ENCODE measurements at places on chromosomes 1 and 21.

GRCh38 chr1:35030756-35031446, 844 bp downstream of the ZMYM6 start:
- peak; percentile 41 for DNase-seq

GRCh38 chr1:45929257-45929687, 125.9 kb downstream of the MAST2 start:
- DNase-seq: no peak

DNA sequence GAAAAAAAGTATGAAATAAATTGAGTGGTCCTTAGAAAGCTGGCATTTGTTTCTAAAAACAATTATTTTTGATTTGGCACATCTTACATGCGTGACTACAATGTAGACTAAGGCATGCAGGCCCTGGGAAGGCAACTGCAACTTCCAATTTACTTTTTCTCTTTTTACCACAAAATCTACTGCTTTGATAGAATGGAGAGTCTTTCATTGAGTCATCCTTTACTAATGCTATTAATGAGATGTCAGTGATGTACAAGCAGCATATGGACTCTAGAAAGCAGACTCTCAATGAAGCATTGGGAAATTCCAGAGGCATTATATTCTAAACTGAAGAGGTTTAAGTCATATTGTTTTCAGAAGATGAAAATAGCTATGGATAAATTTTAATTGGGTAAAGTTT, 29.6 kb upstream of the PRRX1 start:
- no peak for DNase-seq

DNA sequence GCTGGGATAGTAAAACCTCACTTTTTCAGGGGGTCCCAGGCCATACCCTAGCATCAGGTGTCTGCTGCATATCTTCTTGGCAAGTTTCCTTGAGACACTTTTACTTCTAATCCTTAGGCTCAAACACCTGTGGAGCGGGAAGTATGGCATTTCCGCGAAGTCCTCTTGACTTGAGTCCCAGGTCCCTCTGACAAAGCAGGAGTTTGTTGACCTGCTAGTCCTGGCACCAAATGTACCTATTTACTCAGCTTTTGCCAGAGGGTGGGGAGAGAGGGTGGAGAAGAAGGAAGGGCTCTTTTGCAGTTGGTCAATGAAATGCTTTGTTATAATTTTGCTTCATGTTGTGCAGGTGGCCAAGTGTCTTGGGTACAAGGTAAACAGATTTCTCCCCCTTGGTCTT, 59.7 kb downstream of the CLIC6 start:
- DNase-seq: no peak

DNA sequence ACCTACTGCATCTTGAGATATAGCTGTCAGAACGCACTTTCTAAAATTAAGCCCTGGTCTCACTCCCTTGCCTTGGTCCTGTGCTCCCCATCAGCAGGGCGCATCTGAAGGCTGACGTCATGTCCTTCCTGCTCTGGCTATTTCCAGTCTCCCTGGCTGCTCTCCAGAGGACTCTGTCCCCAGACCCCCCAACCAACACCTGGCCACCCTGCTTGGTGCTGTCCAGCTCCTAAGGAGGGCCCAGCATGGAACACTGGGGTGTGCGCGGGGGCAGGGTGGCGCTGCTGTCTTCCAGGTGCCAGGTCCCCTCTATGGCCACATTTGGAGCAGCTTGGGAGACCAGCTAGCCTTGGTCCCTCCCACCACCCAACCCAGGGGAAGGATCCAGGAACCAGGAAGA, 8.3 kb downstream of the TNNT2 start:
- no peak for DNase-seq

DNA sequence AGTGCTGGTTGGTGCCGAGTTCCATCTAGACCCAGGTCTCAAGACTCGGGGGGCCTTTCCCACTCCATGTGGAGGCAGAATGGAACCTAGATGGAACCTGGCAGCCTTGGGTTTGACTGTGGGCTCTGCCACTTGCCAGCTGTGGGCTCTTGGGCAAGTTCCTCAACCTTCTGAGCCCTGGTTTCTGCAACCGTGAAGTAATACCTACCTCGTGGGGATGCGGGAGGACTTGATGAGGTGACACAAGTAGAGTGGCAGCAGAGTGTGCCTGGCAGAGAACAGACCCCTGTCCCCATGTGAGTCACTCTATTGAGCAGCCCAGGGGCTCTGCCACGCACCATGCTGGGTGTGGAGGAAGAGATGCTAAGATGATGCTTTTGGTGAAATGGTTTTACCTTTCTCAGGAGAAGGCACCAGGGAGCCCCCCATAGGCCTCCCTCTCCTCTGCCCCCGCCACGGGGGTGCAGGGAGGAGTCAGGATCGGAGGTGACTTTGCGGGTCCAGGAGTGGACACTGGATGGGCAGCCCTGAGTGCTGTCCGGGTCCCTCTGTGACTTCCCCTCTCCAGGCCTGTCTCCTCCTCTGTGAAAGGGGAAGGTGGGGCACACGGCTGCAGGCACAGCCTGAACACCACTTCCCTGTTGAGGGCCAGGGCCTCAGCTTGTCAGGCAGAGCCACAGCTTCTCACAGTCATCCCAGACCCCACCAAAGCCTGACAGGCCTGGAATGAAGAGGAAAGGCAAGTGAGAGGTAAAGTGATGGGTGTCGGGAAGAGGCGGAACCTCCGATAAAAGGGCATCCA, 36.7 kb upstream of the EDN2 start:
- DNase-seq: no peak

- DNase-seq: no peak
These were observed 41.7 kb upstream of the IL20 start for GRCh38 chr1:206823727-206824126.

GRCh38 chr1:116668277-116668676, 744 bp upstream of the IGSF3 start:
- no peak for DNase-seq

- DNase-seq: no peak
These were observed 166.4 kb upstream of the KCTD3 start for GRCh38 chr1:215400741-215401140.

GRCh38 chr1:75171876-75172275, 37.7 kb downstream of the LHX8 start:
- no peak for DNase-seq

DNA sequence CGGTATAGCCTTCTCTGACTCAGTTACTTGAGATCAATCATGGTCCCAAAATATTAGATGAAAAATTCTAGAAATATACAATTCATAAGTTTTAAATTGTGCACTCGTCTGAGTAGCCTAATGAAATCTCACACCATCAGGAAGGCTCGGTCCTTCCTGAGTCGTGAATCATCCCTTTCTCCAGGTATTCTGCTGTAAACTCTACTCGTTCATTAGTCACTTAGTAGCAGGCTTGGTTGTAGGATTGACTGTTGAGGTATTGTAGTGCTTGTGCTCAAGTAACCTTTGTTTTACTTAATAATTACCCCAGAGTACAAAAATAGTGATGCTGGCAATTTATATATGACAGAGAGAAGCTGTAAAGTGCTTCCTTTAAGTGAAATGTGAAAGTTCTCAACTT, 238.7 kb downstream of the OLFM3 start:
- DNase-seq: no peak

DNA sequence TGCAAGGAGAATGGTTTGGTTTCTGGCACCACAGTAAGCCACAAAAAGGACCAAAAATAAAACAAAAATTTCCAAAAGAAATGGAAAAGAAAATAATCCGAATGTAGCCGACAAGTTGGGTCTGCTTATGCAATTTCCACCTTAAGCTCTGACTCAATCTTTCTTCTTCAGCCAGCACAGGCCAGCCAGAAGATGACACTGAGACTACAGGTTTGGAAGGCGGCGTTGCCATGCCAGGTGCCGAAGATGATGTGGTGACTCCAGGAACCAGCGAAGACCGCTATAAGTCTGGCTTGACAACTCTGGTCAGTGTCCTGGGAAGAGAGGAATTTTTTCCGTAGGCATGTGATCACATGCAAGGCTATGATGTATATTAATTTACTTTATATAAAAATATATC, 23.4 kb downstream of the PDPN start:
- DNase-seq: no peak

GRCh38 chr1:167137332-167137781, 43.5 kb downstream of the STYXL2 start:
- no peak for DNase-seq

GRCh38 chr1:208600456-208601190, 356.4 kb upstream of the PLXNA2 start:
- no peak for DNase-seq

DNA sequence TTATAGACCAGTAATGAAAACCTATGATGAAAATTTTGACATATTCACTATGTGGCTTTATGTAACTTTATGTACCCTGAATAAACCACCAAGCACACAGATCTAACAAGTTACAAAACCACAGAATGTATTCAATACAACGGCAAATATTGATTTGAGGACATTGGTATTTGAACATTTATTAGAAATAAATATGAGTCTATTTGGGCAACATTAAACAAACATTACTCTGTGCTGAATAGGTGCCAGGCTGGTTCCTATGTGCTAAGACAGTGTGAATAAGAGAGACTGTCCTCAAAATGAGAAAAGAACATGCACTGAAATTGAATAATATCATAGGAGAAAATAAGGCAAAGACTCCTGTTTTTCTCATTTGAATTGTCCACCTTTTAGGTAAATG, 1341.2 kb downstream of the PLA2G4A start:
- no peak for DNase-seq

DNA sequence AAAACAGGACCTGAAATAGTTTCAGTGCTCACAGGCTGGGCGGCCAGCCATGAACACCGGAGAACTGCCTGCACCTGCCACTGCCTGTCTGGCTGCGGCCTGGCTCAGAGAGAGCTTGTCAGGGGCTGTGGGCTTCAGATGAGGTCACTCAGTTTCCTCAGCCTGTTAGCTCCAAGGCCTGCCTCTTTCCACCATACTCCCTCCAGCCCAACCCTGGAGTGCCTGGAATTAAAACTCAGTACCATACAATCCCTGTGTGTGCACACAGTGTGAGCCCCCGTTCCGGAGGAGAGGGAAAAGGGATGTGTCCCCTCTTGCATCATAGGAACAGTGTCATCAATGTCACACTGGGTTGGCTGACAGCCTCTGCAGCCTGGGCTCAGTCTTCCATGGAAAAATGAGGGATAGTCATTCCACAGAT, 16.2 kb downstream of the CACNA1S start:
- DNase-seq: no peak

DNA sequence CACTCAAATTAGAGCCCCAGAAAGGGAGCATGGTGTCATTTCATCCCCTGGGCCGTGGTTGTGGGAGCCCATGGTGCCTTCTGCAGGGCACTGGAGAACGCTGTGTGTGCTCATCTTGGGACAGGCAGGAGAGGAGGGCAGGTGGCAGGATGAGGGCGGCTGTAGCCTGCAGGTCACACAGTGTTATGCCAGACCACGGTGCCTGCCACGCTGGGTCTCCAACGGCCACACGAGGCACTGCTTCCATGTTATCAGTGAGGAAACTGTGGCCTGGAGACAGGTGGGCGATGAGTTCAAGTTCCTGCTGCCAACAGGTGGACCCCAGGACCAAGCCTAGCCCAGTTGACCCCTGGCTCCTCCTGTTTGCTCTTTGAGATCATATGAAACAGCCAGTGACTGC, 21.0 kb downstream of the ABCG1 start:
- no peak for DNase-seq

DNA sequence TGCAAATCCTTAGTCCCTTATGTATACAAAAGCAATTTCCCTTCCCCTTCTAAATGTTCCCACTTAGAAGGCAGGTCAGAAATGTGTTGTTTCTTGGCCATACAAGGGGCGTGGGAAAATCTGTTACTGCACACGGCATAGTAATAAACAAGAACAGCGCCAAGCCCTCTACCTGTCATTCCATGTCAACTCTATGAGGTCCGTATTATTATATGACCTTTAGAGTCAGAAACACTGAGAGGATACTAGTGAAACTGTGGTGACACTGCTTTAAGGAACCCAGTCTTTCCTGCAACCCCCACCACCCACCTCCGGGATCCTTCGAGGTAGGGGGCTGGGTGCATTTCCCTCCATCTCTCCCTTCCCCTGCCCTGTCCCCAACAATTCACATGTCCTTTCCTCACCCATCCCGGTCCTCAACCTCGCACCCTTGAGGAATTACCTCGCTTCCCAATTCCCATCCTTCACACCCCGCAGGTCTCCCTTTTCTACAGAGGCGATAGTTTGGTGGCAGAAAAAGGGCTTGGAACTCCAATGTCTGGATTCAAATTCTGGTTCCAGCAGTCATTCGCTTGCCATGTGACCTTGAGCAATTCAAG, 647 bp downstream of the SDHB start:
- no peak for DNase-seq

DNA sequence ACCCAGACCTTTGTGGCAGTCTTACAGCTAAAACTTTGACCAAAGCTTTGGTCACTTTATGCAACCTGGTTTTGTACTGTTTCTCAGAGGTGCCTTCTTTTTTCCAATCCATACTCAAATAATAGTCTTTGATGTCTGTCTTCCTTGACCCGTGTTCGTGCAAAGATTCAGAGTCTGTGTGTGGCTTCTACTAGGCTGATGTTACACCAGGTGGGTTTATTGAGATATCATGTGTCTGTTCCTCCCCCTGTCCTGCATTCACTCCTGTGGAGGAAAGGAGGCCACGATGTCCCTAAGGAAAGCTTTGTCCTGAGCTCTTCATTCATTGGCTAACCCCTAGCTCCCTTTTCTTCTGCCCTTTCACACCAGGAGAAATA, 15.0 kb upstream of the IKBKE start:
- no peak for DNase-seq

DNA sequence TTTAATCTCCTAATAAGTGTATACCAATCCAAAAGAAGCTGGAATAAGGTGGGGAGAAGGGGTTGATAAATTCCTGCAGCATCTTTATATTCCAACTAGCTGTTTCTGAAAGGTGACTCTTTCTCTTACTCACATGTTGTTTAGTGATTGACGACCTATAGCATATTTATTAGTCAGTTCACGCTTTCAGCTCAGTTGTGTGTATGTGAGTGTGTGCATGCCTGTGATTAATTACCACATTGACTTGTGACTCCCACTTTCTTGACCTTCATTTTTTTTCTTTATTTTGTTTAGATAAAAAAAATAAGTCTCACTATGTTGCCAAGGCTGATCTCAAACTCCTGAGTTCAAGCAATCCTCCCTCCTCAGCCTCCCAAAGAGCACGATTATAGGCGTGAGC, 44.4 kb downstream of the ATP2B4 start:
- no peak for DNase-seq

- DNase-seq: no peak
These were observed 113.4 kb downstream of the DISP1 start for GRCh38 chr1:222928212-222928611.

DNA sequence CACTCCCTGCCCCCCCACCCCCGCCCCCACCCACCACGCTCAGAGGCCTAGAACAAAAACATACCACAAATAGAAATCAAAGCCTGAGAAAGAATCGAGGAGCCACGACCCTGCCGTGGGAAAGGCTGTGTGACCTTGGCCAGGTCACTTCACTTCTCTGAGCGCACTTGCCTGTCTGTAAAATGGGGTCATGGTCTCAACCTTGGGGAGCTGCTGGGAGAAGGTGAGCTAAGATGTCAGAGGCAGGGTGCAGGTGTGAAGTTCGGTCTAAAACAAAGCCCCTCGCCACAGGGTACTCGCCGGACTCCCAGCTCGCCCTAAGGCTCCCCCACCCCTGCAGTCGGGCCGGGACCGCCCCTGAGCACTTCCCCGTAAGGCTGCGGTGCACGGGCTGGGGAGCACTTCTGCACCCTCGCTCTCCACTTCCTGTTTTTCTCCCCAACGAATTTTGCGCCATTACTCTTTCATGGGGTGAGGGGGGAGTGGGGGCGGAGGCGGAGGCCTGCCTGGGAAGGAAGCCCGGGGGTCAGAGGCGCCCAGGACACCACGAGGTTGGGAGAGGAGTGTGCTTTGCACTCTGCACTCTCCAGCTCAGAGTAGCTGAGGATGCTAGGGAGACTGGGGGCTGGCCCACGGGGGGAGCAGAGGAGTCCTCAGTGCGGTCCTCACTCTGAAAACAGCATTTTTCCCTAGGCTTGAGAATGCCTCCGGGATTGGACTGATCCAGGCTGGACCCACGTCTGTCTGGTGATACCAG, 21.9 kb upstream of the PIK3CD start:
- DNase-seq: peak; percentile 79

All from GM20000 (cell line).